ENCODE measurements at places on chromosomes 1 and 21.
A peak's percentile ranks its signal among the peaks of the same experiment; 100 is the strongest.

DNA sequence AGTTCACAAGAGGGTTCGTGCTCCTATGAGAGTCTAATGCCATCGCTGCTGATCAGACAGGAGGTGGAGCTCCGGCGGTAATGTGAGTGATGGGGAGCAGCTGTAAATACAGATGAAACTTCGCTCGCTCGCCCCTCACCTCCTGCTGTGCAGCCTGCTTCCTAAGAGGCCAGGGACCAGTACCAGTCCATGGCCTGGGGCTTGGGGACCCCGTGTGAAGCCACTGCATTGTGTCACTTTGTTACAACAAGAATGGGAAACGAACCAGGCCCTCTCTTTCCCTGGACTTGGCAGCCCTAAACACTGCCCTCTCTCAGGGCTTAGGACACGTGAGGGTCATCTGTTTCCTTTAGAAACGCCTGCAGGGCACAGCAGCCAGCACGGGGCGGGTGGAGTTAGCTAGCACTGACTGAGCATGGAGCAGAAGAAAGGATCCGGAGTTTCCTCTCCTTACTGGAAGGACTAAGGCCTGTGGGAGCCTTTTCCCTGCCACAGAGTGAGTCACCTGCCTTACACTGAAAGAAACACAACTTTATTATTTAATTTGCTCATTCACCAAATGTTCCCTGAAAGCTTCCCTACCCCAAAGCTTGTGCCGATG is 185.2 kb upstream of the TMEM51 start:
- peak; percentile 50 for DNase-seq

DNA sequence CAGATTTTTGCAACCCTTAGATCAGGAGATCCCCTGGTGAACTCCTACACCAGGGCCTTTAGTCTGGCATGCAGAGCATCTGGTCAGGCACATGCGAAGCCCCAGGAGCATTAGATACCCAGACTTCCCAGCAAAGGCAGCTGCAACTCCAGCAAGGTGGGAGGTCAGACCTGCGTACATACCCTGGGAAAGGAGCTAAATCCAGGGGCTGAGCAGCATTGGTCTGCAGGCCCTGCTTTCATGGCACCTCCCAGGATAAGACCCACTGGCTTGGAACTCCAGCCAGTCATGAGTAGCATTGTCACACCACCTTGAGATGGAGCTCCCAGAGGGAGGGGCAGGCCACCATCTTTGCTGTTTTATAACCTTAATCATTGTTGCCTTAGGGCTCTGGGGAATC is 92.3 kb downstream of the KCNT2 start:
- DNase-seq, result no peak

- DNase-seq, result no peak
Measured at GRCh38 chr1:62457955-62458354, 21.1 kb downstream of the USP1 start.

- DNase-seq, result peak; percentile 76
Measured at GRCh38 chr1:184974056-184974836, at the start of gene NIBAN1. NIBAN1 (minus strand) TSS chr1:184974508; CDS start chr1:184974356, 152 bp downstream.

- DNase-seq, result no peak
Measured at GRCh38 chr1:3564921-3565831, 46.1 kb downstream of the MEGF6 start.

DNA sequence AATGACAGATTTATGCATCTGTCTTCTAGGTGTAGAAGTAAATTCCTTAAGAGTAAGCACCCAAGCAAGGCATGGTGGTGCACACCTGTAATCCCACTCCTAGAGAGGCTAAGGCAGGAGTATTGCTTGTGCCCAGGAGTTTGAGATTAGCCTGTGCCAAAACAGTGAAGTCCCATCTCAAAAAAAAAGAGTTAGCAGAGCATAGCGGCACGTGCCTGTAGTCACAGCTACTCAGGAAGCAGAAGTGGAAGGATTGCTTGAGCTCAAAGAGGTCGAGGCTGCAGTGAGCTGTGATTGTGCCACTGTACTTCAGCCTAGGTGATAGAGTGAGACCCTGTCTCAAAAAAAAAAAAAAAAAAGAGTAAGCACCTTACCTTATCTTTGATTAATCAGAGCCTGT is 15.1 kb upstream of the TIPRL start:
- DNase-seq, result no peak

GRCh38 chr1:214954617-214954949 is 128.0 kb upstream of the KCNK2 start:
- DNase-seq, result no peak

DNA sequence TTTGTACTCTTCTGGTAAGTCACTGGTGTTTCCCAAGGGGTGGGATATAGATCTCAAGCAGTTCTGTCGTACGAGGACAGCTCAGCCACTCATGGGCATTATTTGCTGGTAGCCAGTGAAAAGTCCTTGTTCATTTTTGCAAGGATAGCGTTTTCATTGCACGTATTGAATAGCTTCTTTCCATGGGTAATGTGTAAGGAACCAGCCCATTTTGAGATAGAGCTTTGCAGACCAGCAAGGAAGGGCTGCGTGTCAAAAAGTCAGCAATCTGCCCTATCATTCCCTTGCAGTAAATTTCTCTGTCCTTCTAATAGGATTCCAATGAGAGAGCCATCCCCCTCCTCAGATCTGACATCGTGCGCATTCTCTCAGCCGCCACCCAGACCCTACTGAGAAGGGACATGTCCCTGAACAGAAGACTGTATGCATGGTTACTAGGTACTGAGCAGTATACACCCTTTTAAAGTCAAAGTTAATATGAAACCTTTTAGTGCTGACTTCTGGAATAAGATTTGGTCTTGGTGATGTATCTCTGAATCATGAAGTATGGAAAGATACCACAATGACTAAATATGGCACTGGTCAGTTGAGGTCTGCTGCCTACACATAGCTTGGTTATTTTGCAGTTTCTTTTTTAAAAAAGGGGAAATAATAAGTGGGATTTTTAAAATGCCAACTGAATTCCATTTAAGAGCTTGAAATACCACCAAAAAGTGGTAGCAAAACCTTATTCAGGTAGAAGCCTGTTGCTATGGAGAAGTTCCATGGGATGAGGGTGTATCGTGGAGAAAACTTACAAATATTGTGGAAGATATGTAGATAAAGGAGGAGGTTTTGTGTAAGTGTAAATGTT is 55.3 kb downstream of the DOP1B start:
- DNase-seq, result no peak

GRCh38 chr1:8073112-8073855 is 47.2 kb upstream of the ERRFI1 start:
- DNase-seq, result no peak

DNA sequence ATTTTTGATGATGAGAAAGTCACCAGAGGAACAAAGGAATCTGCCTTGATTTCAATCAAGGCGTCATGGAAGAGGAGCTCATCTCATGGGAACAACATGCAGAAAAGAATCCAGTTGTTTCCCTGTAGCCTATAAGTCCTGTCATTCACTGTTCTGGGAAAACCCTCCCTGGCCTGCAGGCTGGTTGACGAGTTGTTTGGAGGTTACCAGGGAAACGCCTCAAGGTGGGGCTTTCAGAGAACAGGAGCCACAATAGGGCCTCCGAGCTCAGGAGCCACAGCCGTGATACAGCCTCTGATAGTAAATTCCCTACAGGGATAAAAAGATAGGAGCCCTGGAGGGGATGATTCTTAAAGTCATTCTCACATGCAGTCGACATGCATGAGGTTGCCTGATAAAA is 135.2 kb downstream of the PSMG1 start:
- DNase-seq, result peak; percentile 67

GRCh38 chr1:188261849-188262248 is 1433.1 kb downstream of the PLA2G4A start:
- DNase-seq, result no peak

- DNase-seq, result no peak
Measured at GRCh38 chr1:207081088-207081487, 7.6 kb upstream of the C4BPB start.

GRCh38 chr1:15620155-15620545 is 2.9 kb downstream of the DDI2 start:
- no peak for DNase-seq

GRCh38 chr1:25503551-25504426 is 39.6 kb upstream of the LDLRAP1 start:
- peak; percentile 53 for DNase-seq

DNA sequence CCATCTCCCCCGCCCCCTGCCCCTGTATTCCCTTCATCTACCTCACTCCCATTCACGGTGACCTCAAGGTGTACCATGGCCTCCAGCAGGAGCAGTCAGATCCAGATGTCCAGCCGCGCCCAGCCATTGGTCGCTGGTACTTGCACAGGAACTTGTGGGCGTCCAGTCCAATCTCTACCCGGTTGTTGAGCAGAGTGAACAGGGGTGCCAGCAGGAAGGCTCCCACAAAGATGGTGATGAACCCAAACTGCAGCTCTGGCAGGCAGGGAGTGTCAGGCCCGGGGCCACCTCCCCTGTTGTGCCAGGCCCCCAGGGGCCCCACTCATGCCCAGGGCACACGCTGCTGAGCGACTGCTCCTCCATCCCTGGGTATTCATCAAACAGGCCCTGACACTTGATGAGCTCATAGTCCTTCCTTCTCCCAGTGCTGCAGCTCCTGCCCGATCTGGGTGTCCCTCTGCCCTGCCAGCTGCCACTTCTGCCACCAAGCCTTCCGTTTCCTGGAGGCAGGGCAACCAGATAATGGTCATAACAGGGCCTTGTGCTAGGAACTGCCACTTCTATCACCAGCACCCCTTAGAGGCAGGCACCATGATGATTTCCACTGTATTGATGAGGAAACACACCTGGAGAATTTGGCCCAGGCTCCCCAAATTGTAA is 5.7 kb upstream of the ARHGEF19 start:
- DNase-seq, result no peak

- DNase-seq, result no peak
Measured at GRCh38 chr1:185984113-185984836, 250.1 kb downstream of the HMCN1 start.

DNA sequence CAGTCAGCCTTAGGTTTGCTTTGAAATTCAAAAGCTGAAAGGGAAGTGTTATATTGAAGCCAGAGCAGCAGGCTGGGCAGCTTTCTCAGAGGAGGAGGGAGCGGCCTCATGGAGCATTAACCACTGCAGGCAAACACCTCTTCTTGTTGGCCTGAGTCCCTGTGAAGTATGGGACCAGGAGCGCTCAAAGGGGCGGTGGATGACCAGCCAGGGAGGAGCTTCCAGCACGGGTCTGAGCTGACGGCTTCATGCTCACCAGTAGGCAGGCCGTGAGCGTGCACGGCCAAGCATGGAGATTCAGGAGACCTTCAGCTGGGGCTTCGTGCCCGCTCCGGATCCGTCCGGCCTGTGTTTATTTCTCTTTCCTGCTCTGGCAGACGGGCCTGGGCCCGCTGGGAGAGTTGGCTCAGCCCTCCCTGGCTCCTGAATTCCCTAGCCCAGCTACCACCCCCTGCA is 245.2 kb downstream of the TRABD2B start:
- no peak for DNase-seq

DNA sequence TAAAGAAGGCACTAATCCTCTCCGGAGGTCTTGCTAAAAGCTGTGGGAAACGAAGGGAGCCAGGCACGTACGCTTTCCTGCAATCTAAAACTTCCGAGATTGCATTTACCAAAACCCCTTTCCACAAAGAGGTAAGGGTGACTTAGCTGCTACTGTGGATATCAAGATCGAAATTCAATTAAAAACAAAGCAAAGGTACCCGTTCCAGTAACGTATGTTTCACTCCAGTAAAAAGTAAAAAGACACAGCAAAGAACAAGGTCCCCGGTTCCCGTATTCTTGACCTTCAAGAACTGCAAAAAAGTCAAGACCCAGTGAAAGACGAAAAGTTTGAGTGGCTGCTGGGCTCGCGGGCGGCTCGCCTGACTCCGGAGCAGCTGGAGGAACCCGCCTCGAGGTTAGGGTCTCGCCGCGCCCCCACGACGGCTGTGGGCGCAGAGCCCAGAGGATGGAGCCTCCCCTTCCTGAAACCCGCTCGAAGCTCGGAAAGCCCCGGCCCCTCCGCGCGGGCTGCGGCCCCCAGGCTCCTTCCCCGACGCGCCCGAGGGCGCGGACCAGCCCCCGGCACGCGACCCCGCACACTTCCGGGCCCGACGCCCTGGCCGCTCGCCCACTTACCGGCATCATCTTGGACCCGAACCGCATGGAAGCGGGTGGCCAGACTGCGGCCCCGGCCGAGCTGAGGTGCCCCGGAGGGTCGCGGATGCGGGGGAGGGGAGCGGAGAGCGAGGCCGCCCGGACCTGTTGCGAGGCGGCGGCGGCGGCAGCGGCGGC is 524 bp downstream of the TP53BP2 start:
- DNase-seq, result peak; percentile 56

- DNase-seq, result no peak
Measured at GRCh38 chr1:50750021-50750619, 209.9 kb downstream of the FAF1 start.

- DNase-seq, result no peak
Measured at GRCh38 chr1:75172556-75172955, 38.4 kb downstream of the LHX8 start.

DNA sequence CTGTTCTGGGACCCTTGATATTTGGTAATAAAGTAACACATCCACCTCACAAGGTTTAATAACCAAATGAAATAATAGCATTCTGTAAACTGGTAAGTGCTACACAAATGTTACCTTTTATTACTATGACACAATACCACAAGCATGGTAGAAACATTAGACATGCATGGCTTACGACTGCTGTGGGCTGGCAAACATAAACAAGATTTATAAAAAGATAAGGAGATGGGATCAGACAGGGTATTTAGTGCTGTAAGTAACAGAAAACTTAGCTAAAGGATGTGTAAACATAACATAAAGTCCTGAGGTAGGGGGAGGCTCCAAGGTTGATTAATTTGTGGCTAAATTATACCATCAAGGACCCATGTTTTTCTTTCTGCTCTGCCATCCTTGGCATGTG is 212.6 kb downstream of the BARHL2 start:
- no peak for DNase-seq

GRCh38 chr21:23131177-23131576 is 2133.0 kb downstream of the NCAM2 start:
- no peak for DNase-seq

DNA sequence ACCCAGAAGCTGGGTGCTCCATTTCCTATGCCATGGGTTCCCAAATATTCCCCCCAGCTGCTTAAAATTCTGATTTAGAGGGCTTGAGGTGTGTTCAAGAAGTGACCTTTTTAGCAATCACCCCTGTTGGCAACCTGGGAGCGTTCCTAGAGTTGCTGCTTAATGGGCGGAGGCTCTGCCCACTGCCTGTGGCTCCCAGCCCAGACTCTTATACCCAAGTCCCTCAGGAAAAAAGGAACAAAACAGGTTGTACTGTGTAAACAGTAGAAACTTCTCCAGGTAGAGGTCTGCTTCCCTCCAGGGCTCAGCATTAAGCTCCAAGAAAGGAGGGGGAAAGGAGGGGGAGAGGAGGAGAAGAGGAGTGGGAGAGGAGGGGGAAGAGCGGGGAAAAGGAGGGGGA is 14.6 kb upstream of the TENT5C start:
- DNase-seq, result no peak

GRCh38 chr1:1324524-1325287 is at the start of the genes CPTP and INTS11:
CPTP (plus strand) TSS chr1:1324802; CDS start chr1:1326911, 2,109 bp downstream.
INTS11 (minus strand) TSS chr1:1324660; CDS start chr1:1324608, 52 bp downstream.
- peak; percentile 94 for DNase-seq

DNA sequence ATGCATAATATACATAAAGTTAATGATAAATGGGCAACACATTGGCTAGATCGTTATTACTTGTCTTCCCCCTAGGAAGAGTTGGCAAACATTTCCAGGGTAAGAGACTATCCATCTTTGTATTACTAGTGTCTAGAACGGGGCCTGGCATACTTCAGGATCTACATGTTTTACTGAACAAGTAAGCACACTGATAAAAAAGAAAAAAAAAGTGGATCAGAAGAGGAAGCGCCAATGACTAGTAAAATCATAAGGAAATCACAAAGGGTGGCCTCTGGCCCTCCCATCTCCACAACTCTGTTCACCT is 482 bp downstream of the TM2D1 start:
- DNase-seq, result no peak

- no peak for DNase-seq
Measured at GRCh38 chr1:6509220-6509918, 17.9 kb upstream of the PLEKHG5 start.

GRCh38 chr1:214282630-214283242 is 1.8 kb downstream of the SMYD2 start:
- no peak for DNase-seq

Data from heart right ventricle (tissue), 16 donors.